Fibroblast of skin of right biceps (primary cell): ENCODE measurements at places on chromosomes 1 and 21.

DNA sequence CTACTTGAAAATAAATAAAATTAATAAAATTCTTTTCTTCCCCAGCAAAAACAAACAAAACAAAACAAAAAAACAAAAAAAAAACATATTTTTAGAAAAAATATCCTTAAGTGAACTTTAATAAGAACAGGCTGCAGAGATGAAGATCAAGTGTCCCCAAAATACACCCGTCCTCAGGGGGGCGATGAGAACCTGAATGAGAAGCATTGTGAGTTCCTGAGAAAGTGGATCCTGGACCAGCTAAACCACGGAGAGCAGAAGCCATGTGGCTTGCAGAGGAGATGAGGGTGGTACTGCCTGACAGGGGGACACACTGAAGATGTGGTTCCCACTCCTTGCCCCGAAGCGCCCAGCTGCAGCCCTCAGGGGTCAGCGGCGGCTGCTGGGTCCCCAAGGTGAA, 89.3 kb downstream of the ITPKB start:
- DNase-seq: peak; percentile 31

DNA sequence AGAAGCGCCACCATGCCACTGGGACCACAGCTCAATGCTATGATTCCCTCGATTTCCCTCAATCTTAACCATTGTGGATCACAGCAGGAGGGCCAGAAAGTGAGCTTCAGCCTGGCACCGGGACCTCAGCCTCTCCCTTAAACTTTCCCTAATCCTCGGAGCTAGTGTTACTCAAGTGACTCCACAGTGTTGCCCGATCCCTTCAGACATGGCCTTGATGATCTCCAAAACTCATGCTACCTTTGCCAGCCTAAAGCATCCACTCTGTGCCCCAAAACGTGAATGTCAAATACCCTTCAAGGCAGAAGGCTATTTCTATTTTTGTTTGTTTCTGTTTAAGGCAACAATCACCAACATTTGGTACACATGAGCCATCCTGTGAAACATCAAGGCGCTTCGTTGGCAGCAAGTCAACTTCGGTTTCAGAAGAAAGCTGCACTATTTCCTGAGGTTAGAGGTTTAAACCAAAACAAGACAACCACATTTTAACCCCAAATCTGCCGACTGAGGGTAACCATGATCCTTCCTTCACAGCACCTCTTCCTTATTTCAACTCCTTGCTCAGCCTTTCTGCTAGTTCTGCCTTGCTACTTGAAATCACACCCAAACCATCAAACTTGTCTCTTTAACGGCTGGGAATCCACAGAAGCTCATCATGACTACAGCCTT, 94.4 kb upstream of the KRTAP19-8 start:
- peak; percentile 51 for DNase-seq

- DNase-seq: no peak
These were observed 17.0 kb downstream of the TFF3 start for GRCh38 chr21:42298237-42298636.

- DNase-seq: no peak
These were observed 22.3 kb upstream of the TRIM45 start for GRCh38 chr1:117143871-117144270.

DNA sequence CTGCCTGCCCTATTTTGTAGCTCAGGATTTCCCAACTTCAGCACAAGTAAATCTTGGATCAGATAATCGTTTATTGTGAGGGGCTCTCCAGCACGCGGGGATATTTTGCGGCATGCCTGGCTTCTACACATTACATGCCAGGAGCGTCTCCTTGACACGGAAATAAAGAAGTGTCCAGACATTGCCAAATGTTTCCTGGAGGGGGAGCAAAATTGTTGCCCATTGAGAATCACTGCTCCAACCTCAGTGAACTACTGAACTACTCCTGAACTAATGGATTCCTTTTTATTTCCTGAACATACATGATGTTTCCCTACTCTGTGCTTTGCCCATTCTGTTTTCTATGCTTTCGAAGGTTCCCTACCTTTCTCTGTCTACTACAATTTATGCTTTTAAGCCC, 1359.1 kb upstream of the ADGRL2 start:
- DNase-seq: no peak

DNA sequence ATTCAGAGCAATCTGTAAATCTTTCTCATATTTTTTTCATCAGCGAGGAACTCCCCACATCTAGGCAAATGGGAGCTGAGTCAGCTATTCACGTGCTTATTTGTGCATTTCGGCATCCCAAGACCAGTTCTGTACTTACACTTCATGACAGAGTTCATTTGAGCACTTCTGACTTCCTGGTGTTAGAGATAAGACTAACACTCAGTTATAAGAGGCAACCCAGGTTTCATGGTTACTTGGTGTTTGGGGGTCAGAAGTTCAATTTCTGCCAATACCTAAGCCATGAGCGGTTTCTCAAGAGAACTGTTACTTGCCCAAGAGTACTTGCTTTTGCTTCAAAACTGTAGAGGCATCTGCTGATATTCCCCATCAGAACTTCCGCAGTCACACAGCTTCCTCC, 24.1 kb upstream of the DESI2 start:
- peak; percentile 1 for DNase-seq

- DNase-seq: no peak
These were observed 6.5 kb downstream of the ANKRD45 start for GRCh38 chr1:173663159-173663558.

GRCh38 chr1:97331165-97331564, 589.7 kb downstream of the DPYD start:
- no peak for DNase-seq
